Activated T-cell treated with anti-CD3 and anti-CD28 coated beads for 1 hour (primary cell): ENCODE measurements at places on chromosomes 2 and 18.

GRCh38 chr18:50720325-50720674 lies 99.5 kb downstream of the MRO start:
- no peak for DNase-seq

GRCh38 chr2:118969734-118970395 lies 27.9 kb downstream of the MARCO start:
- DNase-seq, result no peak

DNA sequence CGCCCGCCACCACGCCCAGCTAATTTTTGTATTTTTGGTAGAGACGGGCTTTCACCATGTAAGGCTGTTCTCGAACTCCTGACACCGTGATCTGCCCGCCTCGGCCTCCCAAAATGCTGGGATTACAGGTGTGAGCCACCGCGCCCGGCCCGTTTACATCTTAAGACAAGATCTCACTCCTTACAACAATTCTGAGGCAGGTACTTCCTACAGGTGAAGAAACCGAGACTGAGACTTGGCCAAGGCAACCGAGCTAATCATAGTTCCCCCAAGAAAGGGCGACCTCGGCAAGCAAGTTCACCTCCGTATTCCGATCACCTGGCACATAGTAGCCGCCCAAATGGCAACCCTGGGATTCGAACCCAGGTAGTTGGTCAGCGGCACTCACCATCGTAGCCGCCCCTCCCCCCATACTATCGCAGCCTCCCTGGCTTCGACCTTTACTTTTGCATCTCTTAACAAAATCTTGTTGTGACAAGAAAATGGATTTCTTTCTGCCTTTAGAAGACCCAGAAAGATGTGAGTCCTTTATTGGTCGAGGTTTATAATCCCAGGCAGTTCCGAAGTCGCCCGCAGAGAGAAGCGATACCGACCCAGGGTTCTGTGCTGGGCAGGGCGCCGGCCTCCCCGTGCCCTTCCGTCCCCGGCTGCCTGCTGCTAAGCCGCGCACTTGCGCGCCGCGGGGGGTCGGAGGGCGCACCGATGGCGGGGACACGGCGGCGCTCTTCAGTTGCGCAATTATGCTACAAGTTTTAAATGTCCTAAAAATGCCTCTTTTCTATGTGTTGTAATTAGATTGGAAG lies 1.1 kb upstream of the FZD5 start:
- no peak for DNase-seq

DNA sequence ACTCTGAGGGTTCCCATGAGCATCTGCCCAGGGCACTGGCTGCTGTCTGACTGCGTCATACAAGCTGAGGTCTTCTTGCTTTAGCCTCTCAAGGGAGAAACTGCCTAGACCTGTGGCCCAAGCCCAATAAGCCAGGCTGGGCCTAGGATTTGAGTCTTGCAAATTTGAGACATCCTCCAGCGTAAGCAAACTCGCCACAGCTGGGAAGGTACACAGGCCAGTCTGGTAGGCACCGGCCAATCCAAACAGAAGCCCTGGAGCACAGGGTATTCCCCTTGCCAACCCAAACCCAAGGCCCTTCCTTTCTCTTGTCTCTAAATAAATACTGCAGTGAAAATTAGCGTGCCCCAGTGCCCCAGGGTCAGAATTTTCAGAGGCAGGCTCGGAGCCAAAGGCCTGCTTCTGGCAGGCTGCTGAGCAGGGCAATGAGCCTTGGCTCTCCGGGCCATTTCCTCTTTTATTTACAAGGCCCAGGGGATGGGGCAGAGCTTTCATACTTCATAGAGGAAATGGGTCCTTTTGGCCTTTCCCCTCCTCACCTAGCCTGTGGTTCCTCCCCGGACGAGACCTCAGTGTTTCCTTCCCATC lies 33.3 kb downstream of the POLR1A start:
- DNase-seq, result no peak

DNA sequence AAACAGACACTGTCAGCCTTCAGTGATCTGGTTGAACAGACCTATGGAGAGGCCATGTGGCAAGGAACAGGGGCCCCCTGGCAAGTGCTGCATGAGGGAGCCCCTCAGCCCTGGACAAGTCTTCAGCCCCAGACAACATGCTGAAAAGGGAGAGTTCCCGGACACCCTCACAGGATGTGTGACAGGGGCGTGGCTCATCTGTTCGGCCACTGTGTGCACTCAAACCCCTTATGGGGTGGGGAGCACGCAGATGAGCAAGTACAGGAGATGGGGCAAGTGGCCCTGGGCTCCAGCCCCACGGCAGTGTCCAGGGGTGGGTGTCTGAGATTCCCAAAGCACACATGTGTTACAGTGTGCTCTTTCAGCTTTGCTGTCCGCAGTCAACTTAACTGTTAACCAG lies 35.4 kb upstream of the MPPE1 start:
- DNase-seq, result no peak

GRCh38 chr2:30225131-30225762 lies 6.1 kb upstream of the LBH start:
- DNase-seq, result peak; percentile 22

- no peak for DNase-seq
Observed at GRCh38 chr2:235754357-235755207, 260.7 kb downstream of the AGAP1 start.

DNA sequence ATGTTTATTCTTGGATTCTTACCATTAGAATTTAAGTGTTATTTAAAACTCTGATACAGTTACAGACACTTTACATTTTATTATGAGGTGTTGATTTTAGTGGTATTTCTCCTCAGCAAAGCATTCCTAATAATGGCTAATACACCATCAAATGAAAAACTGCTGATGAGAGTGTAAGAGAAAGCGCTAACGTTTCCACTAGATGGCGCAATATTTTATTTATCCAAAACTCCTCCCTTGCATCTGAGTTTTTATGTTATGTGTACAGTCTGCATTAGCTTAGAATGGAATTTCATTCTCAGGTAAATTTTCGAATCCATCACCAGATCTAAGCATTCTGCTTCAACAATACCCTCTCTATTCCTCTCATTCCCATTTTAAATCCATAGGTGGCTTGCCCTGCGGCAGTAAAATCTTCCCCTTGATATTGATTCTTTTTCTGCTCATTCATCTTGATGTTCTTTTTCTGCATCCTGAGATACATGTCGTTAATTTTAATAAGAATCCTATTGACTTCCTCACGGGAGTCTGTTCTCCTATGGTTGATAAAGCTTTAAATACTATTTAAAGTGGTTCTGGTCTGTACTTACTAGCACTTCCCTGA lies 53.9 kb downstream of the PRKRA start:
- DNase-seq, result no peak

GRCh38 chr2:210299866-210300373 lies 15.1 kb downstream of the MYL1 start:
- DNase-seq, result no peak

DNA sequence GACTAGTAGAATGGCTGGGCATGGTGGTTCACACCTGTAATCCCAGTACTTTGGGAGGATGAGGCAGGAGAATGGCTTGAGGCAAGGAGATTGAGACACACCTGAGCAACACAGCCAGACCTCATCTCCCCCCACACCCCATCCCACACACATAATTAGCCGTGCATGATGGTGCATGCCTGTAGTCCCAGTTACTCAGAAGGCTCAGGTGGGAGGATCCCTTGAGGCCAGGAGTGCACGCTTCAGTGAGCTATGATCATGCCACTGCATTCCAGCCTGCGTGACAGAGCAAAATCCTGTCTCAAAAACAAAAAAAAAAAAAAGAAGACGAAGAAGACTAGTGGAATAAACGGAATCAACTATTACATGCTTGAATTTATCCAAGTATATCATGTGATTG lies 150.0 kb downstream of the STK39 start:
- DNase-seq, result no peak

- DNase-seq, result peak; percentile 42
Observed at GRCh38 chr2:46650556-46651001, 171.2 kb downstream of the TMEM247 start.

DNA sequence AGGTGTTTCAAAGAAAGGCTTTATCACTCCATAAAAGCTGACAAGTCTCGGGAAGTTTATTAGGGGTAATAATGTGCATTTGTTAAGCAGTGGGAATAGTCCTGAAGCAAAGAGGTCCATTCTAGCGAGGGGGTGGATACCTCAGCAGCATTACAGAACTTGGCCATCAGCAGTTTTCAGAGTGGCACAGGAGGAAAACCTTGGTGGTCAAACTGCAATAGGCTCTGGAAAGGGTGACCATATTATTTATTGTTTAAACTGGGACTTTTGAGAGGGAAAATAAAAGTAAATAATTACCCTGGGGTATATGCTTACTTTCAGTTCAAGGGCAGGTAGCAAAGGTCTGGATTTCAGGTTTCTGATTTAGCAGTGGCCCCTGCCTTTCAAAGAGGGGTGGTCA lies 115.5 kb upstream of the KLHL14 start:
- no peak for DNase-seq

DNA sequence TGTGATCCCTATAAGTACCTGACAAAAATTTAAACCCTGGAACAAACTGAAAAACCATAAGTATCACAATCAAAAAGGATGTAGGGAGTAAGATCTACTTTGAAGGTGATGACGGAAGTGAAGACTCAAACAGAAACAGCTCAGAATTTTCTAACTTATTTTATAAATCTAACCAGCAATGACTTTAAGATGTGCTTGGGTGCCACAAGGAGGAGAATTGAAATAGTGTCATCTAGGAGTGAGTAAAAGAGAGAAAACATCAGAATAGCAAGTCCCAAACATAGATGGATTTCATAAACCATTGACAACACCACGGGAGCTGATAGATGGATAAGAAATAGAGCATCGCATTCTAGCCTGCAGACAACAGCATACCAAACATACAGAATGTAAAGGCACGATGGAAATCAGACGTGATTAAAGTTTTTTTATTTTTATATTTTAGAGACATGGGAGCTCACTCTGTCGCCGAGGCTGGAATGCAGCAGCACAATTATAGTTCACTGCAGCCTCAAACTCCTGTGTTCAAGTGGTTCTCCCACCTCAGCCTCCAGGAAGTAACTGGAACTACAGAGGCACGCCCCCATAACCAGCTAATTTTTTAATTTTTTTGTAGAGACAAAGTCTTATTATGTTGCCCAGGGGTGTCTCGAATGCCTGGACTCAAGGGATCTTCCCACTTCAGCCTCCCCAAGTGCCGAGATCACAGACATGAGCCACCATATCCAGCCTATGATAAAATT lies 36.9 kb downstream of the MAP3K19 start:
- DNase-seq, result no peak

- no peak for DNase-seq
Observed at GRCh38 chr2:102639429-102639828, 20.1 kb downstream of the SLC9A2 start.

- DNase-seq, result no peak
Observed at GRCh38 chr2:234949762-234950434, 1.9 kb upstream of the SH3BP4 start.

DNA sequence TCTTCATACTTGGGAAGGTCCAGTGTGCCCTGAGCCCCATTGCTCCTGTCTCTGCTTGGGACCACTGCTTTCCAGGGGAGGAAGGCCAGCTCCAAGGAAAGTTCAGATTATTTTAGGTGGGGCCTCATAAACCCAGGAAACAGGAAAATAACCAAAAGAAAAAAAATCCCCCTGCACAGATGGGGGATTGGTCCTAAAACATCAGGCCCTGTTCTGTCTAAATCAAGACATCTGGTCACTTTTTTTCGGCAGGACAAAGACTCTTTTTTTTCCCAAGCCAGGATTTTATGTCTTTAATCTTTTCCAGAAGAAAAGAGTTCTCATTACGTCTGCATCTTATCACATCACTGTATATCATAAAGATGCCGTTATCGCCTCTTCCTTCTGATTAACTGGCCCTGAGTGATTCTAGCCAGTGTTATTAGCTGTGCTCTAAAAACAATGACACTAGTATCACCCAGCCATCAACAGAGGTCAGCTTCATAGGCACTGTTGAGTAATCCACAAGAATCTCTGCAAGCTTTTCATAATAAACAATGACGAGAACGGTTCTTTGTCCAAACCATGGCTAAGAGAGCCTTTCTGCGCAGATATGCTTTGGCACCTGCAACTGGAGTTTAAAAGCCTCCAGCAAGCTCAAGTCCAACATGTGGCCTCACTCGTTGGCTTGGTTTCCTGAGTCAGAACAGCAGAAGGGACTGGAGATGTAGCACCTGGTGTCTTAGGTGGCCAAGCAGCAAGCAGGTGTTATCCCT lies 138.2 kb downstream of the VAPA start:
- no peak for DNase-seq

DNA sequence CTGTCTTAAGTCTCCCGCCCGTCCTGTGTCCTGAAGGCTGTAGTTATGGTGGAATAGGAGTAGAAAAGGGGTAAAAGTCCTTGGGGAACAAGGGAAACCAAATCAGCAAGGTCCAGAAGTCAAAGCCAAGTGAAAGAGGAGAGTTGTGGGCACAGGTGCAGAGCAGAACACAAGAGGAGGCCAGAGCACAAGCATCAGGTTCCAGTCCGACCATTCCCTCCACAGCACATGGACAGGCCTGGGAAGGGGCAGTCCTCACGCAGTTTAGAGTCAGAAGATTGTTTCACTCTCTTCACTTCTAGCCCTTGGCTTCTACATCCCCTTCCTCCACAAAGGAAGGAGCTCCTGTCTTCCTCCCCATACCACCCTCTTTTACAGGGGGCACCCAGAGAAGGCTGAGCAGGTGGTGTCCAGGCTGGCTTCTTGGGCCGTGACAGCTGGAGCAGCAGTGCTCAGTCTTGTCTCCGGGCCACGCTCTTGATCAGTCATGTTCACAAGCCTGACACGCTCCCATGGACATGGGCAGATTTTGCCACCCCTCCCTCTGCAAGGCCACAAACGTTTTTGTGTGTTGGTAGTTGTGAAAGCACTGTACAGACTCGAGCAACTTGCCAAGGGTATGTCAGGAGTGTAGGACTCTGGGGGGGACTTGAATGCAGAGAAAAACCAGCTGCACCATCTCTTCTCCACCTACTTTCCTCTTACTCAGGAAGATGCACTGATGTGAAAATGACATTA lies 138.5 kb upstream of the DAPL1 start:
- no peak for DNase-seq

DNA sequence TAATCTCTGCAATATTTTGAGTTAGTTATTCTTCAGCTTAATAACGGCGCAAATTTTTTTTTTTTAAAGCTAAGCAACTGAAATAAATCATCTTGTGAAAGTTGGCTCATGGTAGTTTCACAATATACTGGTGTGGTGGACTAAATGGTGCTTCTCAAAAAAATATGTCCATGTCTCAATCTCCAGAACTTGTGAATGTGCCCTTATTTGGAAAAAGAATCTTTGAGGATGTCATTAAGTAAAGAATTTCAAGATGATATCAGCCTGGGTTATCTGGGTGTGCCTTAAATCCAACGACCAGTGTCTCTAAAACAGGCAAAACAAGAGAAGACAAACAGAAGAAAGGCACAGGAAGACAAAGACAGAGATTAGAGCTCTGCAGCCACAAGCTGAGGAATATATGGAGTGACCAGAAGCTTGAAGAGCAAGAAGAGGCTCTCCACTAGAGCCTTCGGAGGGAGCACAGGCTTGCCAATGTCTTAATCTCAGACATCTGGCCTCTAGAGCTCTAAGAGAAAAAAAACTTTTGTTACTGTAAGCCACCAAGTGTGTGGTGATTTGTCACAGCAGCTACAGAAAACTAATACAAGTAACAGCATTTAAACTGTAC lies 71.4 kb downstream of the HNMT start:
- DNase-seq, result no peak

GRCh38 chr2:8491296-8492027 lies 190.4 kb upstream of the ID2 start:
- DNase-seq, result no peak
